ENCODE measurements at places on chromosomes 3 and 15.

- DNase-seq = no peak
These were observed 253.4 kb downstream of the OCA2 start for GRCh38 chr15:27845535-27846369.

DNA sequence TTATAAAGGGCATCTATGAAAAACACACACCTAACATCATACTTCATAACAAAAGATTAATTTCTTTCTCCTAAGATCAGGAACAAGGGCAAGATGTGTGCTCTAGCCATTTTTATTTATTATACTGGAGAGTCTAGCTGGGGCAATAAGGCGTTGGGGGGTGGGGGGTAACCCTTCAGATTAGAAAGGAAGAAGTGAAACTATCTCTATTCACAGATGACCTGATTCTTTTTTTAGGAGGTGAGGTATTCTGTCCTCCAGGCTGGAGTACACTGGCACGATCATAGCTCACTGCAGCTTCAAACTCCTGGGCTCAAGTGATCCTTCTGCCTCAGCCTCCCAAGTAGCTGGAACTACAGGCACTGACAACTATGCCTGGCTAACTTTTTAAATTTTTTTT is 89.5 kb upstream of the MANF start:
- no peak for DNase-seq

GRCh38 chr3:87848003-87848402 is 210.8 kb downstream of the CGGBP1 start:
- no peak for DNase-seq

DNA sequence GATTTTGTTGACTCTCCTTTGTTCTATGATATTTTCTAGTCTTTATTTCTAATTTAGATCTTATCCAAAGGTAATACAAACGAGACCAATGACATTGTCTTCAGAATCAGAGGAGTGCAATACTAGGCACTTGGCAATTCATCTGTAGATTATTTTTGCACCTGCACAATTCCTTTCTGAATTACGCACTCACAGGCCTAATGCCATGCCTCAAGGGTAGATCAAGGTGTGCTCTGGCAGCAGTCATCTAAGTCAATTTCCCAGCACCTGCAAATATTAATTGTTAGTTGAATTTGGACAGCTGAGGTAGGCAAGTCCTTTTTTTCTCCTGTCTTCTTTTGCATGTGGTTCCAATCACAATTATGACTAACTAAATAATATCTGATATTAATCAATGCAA is 653.2 kb downstream of the ROBO2 start:
- no peak for DNase-seq

GRCh38 chr3:72317491-72317890 is 530.8 kb downstream of the SHQ1 start:
- DNase-seq = no peak

GRCh38 chr3:8371085-8371551 is 130.5 kb upstream of the LMCD1 start:
- no peak for DNase-seq

GRCh38 chr3:146605106-146605505 is at the start of gene PLSCR5:
TSS of gene PLSCR5 (minus strand) at chr3:146605346. CDS start at chr3:146605212, 134 bp downstream.
- no peak for DNase-seq

GRCh38 chr3:190094160-190094718 is 26.5 kb downstream of the P3H2 start:
- DNase-seq = no peak

DNA sequence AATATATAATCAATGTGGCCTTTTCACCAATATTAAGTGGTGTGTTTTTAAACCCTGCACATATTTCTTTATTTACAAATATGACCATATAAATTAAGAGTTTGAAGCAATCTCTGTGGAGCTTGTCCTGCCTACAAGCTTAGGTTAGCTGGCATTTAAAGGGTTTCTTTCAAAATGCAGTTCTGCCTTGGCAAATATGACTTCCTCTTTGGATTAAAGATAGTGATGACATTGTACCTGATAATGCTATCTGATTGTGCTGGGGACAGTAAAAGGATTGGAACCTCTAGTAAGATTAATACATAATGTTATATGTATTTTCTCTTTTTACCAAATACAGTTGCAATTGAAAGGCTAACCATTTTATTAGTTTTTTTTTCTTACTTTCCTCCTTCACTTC is 249.1 kb downstream of the OTOL1 start:
- DNase-seq = no peak

DNA sequence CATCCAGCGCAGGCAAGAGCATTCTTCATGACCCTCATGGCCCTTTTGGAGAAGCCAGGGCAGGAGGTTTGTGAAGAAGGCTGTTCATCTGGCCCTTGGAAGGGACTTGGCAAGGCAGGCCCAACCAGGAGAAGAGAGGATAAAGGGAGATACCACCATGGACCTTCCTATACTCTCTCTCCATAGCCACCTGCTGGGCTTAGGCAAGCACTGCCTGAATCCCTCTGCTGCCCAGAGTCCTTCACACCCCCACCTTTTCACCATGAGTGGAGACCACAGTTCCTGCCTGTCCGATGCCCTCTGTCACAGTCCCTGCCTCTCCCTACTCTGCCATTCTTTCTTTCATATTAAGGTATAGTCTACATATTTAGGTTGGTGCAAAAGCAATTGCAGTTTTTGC is 10.6 kb upstream of the SFMBT1 start:
- no peak for DNase-seq

GRCh38 chr3:185176750-185177359 is 24.0 kb upstream of the C3orf70 start:
- DNase-seq = no peak

DNA sequence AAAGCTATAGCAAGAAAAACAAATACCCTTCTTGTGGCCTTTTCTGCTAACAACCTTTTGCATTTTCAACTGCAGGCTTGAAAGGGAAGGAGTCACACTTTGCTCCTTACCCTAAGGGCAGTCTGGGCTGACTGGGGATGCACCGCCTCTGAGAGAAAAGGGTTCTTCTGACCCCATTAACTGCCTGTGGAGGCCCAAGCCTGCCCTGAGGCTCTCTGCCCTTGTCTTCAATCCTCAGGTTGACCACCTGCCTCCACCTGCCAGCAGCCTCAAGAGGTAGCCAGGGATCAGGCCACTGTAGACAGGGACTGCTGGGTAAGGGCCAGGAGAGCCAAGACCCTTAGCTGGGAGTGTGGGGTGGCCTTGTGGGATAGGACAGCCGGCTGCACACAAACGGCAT is 93.8 kb downstream of the SQOR start:
- DNase-seq = no peak

- no peak for DNase-seq
These were observed 12.4 kb upstream of the MELTF start for GRCh38 chr3:197041875-197042488.

GRCh38 chr3:57818772-57819171 is 62.7 kb downstream of the SLMAP start:
- DNase-seq = no peak

DNA sequence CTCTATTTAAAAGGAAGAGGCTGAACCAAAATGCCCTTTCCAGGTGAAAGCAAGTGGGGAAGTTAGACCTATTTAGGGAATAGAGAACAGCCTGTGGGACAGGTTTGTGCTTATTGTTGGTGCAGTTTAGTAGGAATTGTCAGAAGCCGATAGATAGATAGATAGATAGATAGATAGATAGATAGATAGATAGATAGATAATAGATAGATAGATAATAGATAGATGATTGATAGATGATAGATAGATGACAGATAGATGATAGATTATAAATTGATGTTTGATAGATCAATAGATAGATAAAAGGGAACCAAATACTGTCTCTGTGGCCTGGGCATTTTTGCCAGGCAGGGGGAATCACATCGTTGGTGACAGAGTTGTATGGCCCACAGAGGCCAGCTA is 42.5 kb downstream of the SH3GL3 start:
- no peak for DNase-seq

- no peak for DNase-seq
These were observed 368.0 kb downstream of the MFSD1 start for GRCh38 chr3:159169828-159170227.

- no peak for DNase-seq
These were observed 398.4 kb upstream of the NR2F2 start for GRCh38 chr15:95932141-95932540.

- no peak for DNase-seq
These were observed 127.2 kb downstream of the NFKBIZ start for GRCh38 chr3:101976473-101976872.

GRCh38 chr3:15368561-15369135 is 36.3 kb upstream of the SH3BP5 start:
- DNase-seq = no peak

- no peak for DNase-seq
These were observed 1.1 kb downstream of the IGDCC3 start for GRCh38 chr15:65376767-65377104.

DNA sequence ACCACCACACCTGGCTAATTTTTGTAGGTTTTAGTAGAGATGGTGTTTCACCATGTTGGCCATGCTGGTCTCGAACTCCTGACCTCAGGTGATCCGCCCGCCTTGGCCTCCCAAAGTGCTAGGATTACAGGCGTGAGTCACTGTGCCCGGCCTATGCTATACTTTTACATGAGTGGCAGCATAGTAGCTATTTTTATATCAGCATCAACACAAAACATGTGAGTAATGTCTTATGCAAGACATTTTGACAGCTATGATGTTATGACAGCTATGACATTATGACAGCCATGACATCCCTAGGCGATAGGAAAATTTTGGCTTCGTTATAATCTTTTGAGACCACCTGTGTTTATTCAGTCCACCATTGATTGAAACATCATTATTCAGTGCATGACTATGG is 4.1 kb upstream of the NAALADL2 start:
- no peak for DNase-seq

GRCh38 chr15:70569091-70569713 is 194.2 kb downstream of the UACA start:
- no peak for DNase-seq

GRCh38 chr15:93158097-93158900 is 69.3 kb upstream of the RGMA start:
- no peak for DNase-seq

DNA sequence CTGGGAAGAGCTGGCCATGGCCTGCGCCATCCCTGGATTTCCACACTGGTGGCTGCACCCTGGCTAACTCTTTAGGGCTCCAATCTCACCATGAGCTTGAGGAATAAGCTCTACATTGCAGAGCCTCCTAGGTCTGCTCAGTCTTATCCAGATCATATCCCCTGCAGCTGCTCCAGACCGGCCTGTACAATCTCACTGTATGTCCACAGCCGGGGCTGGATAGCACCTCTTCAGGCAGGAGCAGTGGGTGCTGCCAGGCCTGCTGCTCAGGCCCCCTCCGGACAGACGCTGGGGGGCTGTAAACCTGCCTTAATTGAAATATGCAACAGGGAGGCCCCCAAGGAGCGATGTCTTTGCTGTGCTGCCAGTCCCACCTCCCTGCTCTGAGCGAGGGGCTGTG is 15.6 kb downstream of the INSYN1 start:
- DNase-seq = no peak

DNA sequence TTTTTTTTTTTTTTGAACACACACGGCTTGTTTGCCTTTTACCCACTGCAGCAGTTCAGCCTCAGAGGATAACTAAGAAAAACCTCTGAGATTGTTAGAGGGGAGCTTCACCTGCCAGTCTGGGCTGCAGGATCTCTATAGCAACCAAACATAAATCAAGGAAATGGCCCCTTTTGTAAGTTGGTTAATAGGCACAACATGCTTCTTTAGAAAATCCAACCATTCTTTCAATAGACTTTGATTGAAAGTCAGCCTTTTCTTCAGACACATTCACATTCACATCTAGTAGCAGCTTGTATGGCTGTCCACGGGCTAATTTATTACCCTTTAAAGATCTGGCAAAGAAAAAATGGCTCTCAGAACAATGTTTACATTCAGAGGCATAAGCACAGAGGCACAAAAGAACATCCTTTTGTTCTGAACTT is 136.6 kb upstream of the RARB start:
- no peak for DNase-seq

DNA sequence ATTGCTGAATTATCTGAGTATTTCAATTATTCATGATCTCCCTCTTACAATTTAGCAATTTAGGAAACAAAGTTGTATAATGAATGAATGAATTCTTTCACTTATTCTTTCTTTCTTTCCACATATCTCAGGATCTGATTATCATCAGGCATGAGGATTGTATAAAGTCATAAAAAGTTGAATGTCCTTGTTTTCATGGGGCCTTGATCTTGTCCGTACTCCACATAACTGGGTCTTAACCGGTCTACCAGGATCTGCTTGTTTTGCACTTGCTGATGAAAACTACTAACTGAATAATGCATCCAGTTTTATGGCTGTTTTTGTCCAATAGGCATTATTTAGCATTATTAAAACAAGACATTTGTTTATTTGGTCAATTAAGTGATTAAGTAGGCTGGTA is 12.6 kb downstream of the C3orf85 start:
- DNase-seq = no peak

DNA sequence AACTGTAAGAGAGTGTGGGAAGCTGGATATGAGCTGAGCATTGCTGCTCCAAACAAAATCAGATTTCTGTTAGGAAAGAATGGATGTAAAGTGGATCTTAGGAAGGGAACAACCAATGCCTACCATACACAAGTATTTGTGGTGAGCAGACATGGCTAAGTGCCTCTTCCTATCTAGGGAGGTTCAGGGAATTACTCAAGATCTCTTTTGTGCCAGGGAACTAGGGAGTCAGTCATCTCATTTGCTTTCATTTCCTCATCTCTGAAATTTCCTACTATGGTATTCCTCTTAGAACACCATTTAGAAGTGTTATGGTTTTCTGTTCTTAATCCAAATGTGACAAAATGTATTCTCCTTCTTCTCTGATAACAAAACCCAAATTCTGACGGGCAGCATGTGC is 396.5 kb downstream of the FHIT start:
- DNase-seq = no peak

- no peak for DNase-seq
These were observed 534.5 kb downstream of the OCA2 start for GRCh38 chr15:27564656-27565055.

DNA sequence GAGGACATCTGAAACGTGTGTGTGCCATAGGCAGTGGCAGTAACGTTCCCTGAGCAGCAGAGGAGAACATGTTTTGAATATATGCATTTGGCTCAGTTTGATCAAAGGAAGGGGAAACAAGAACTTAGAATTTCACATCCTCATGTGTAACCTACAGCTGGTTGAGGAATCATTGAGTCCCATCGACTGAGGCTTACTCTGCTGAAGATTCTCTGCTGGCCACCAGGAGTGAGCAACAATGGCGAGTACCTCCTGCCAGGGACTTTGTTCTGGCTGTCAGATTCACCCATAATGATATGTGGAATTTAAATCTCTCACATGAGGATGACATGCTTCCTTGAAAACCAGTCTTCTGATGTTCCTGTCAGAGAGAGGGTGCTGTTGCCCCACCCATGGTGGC is 21.3 kb downstream of the GORASP1 start:
- DNase-seq = no peak

- no peak for DNase-seq
These were observed 8.6 kb upstream of the CHAC1 start for GRCh38 chr15:40944510-40945296.

DNA sequence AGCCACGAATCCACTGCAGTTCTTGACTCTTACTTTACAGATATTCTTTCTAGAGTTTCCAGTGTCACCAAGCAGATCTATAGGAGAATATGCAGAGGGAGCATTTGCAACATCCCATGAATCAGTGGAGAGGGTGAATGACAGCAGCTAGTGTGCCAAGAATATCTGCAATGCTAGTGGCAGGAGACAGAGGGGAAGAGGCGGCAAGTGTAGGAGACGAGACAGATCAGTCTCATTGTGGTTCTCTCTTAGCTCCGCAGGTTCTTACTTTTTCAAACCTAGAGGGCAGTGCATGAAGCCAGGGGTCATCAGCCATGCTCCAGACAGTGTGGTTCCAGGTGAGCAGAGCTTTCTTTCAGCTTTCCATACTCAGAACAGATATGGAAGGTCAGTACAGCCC is 744 bp downstream of the ZNF619 start:
- no peak for DNase-seq

Measured in activated CD8-positive, alpha-beta memory T cell treated with anti-CD3 and anti-CD28 coated beads for 4 hours (primary cell).